ENCODE measurements at places on chromosomes 7 and 10.

DNA sequence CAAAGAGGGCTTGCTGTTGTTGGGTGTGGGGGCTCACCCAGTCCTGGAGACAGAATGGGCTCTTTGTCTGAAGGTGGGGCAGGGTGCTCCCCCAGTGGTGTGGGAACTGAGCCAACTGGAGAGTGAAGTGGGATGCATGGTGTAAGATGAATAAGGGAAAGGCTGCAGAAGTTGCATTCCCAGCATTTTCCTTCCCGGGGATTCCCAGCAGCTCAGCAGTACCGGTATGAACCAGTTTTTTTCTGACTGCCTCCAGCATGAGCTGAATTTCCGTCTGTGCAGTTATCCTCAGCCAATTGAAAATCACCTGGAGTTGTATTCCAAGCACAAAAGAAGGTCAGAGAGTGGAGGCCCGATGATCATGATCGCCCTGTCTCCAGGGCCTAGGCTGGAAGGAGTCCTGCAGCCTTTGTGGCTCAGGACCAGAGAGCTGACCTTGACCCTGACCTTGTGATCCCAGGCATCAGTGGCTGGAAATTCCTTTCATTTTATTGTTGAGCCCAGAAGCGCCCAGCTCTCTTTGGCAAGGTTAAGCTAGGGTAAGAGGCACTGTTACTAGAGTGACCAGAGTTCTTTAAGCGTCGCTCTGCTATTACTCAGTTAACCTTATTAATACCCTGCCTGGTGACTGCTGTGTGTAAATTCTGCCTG, 33.4 kb downstream of the OGDH start:
- H3K27me3 ChIP-seq = no peaks in the 10 kb centered on the region
- peaks cover 62% of the 10 kb centered on the region for H3K36me3 ChIP-seq
- H3K27ac ChIP-seq = peak overlapping the region; percentile 99
- no peak for DNase-seq
- peaks cover 72% of the 10 kb centered on the region for H3K4me1 ChIP-seq

DNA sequence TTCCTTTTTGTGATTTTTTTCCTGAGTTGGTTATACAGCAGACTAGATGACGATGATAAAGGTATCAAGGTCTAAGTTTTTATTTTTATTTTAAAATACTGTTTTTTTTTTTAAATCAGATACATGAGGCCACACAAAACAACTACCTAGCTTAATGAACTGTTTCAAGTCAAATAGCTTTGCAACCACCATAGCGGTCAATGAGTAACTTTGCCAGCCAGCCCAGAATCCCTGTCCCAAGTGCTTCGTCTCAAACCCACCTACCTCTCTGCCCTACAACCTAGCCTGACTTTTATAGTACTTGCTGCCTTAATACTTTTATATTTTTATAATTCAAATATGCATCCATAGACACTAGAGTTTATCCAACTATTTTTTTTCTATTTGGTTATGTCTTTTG, 676.5 kb downstream of the NRG3 start:
- no peaks in the 10 kb centered on the region for H3K27me3 ChIP-seq
- no peak overlapping the region for H3K4me3 ChIP-seq
- no peak overlapping the region for H3K27ac ChIP-seq

- no peak overlapping the region for H3K4me3 ChIP-seq
- DNase-seq = no peak
- no peak overlapping the region for H3K27ac ChIP-seq
- peaks cover 7% of the 10 kb centered on the region for H3K4me1 ChIP-seq
These were observed 15.8 kb upstream of the ACTA2 start for GRCh38 chr10:88968391-88968790.

DNA sequence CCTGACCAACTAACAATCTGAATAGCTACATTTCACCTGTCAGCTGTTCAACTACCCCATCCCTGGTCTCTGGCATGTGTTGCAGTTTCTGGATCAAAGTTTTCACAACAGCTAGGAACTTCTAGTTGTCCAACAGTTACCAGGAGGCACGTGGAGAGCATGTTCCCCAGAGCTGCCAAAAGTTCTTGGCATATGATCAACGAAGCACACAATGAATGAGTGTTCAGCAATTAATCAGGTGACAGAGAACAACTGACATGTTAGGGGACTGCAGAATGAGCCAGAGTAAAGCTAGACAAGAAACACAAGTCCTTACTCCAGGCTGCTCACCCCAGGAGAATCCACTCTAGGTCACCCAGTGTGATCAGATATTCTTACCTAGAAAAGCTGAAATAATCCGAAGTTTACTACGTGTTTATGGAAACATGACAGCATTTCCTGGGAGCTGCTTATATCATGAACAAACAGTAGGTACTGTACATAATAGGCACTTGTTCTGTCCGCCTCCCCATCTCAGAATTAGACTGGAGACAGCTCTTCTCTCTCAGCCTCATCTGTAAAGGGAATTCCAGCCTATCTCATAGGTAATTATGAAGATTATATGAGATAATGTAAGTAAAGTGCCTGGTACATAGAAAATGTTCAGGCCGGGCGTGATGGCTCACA, 50.6 kb downstream of the ZNF438 start:
- peaks cover 7% of the 10 kb centered on the region for H3K4me1 ChIP-seq
- H3K4me3 ChIP-seq = no peak overlapping the region

DNA sequence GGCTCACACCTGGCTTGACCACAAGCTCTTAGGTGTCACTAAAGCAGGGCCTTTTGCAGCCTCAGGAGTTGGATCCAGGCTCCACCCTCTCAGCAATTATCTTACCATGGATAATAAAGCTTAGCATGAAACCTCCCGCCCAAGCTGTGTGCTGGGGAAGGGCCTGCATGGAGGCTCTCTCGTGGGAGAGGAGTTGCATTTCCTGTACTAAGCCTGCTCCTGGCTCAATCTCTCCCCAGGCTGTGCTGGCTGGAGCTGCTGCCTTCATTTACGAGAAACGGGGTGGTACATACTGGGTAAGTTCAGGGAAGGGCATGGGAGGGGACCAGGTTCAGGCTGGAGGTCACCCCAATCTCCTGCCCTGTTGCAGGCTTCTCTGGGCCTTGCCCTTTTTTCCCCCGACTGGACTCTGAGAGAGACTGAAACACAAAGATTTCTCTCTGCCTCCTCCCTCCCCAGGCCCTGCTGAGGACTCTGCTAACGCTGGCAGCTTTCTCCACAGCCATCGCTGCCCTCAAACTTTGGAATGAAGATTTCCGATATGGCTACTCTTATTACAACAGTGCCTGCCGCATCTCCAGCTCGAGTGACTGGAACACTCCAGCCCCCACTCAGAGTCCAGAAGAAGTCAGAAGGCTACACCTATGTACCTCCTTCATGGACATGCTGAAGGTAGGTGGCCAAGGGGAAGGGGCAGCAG, 2.7 kb downstream of the TMEM176A start:
- peaks cover 50% of the 10 kb centered on the region for H3K27me3 ChIP-seq
- no peak for DNase-seq
- H3K36me3 ChIP-seq = no peaks in the 10 kb centered on the region
- peaks cover 11% of the 10 kb centered on the region for H3K4me1 ChIP-seq
- no peak overlapping the region for H3K4me3 ChIP-seq

- H3K4me1 ChIP-seq = no peaks in the 10 kb centered on the region
- H3K27me3 ChIP-seq = no peaks in the 10 kb centered on the region
- no peak for DNase-seq
- H3K27ac ChIP-seq = no peak overlapping the region
- no peak overlapping the region for H3K4me3 ChIP-seq
These were observed 161.7 kb downstream of the ADARB2 start for GRCh38 chr10:1575481-1576244.

DNA sequence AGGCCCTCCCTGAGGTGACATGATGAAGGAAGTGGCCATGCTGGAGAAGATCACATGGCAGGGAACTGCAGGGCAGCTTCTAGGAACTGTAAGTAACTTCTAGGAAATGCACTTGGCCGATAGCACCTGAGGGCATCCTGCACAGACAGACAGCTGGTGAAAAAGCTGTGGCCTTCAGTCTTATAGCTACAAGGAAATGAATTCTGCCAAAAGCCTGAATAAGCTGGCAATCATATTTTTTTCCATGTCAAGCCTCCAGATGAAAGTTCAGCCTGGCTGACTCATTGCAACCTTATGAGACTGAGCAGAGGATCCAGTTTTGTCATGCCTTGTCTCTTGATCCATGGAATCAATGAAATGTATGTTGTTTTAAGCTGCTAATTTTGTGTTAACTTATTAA, 91.1 kb upstream of the CACNA2D1 start:
- H3K4me1 ChIP-seq = no peaks in the 10 kb centered on the region
- H3K36me3 ChIP-seq = no peaks in the 10 kb centered on the region
- no peaks in the 10 kb centered on the region for H3K27me3 ChIP-seq
- no peak for DNase-seq
- no peak overlapping the region for H3K4me3 ChIP-seq

- H3K4me3 ChIP-seq = no peak overlapping the region
- H3K4me1 ChIP-seq = no peaks in the 10 kb centered on the region
- peaks cover 4% of the 10 kb centered on the region for H3K27me3 ChIP-seq
- H3K27ac ChIP-seq = no peak overlapping the region
These were observed 10.0 kb downstream of the WNT2 start for GRCh38 chr7:117312593-117313580.

- no peak overlapping the region for H3K27ac ChIP-seq
- H3K36me3 ChIP-seq = peaks cover 3% of the 10 kb centered on the region
- DNase-seq = peak; percentile 77
- H3K27me3 ChIP-seq = peaks cover 1% of the 10 kb centered on the region
- no peak overlapping the region for H3K4me3 ChIP-seq
These were observed 3.8 kb upstream of the GTF2IRD1 start for GRCh38 chr7:74449809-74450397.

- H3K27me3 ChIP-seq = peaks cover 22% of the 10 kb centered on the region
- H3K4me1 ChIP-seq = peaks cover 9% of the 10 kb centered on the region
- H3K36me3 ChIP-seq = no peaks in the 10 kb centered on the region
These were observed 4.0 kb upstream of the RBM28 start for GRCh38 chr7:128347647-128348097.

DNA sequence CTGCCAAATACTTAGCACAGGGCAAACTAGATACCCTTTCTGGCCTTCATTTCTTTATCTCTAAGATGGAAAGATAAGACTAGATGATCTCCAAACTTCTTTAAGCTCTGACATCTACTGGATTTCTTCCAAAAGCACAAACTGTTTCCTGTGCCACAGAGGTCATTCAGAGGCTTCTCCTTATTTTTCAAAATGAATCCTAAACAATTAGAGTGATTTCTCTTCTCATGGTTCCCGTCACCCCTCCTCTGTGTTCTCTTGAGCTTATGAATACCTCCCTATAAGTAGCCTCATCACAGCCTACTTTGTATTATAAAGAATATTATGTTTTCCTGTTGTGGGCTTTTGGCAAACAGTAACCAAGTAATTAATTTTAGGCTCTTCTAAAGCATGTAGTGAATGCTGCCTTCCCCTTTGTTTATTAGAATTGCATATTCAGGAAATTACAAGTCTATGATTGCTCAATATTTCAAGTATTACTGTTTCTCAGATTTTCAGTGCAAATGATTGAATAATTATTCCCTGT, 179.5 kb downstream of the REEP3 start:
- H3K27ac ChIP-seq = no peak overlapping the region
- DNase-seq = no peak
- no peak overlapping the region for H3K4me3 ChIP-seq
- H3K27me3 ChIP-seq = no peaks in the 10 kb centered on the region
- peaks cover 3% of the 10 kb centered on the region for H3K36me3 ChIP-seq

DNA sequence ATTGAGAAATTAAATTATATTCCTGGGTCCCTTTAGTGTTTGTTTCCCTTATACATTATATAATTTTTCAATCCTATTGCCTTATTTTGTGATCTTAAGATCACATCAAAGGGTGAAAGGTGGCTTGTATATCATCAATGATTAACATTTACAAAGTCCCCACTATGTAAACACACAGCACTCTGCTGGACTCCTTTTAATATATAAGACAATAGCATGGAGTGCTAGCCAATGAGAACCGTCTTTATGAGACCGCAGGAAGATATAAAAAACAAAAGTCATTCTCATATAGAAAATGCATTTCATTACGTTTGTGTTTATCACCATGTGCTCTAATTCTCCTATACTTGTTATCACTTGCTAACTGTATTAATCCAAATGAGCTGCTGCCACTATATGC, 108.5 kb downstream of the HOXA1 start:
- peaks cover 5% of the 10 kb centered on the region for H3K27me3 ChIP-seq
- H3K4me1 ChIP-seq = no peaks in the 10 kb centered on the region
- no peak for DNase-seq
- no peak overlapping the region for H3K27ac ChIP-seq
- H3K36me3 ChIP-seq = no peaks in the 10 kb centered on the region
- no peak overlapping the region for H3K4me3 ChIP-seq

GRCh38 chr10:14384915-14385314, 54.2 kb upstream of the FRMD4A start:
- H3K27ac ChIP-seq = no peak overlapping the region
- H3K36me3 ChIP-seq = peaks cover 10% of the 10 kb centered on the region
- DNase-seq = no peak
- peaks cover 37% of the 10 kb centered on the region for H3K27me3 ChIP-seq
- H3K4me1 ChIP-seq = peaks cover 68% of the 10 kb centered on the region
- no peak overlapping the region for H3K4me3 ChIP-seq

- H3K36me3 ChIP-seq = no peaks in the 10 kb centered on the region
- H3K4me1 ChIP-seq = no peaks in the 10 kb centered on the region
- peaks cover 7% of the 10 kb centered on the region for H3K27me3 ChIP-seq
- H3K4me3 ChIP-seq = no peak overlapping the region
- H3K27ac ChIP-seq = no peak overlapping the region
These were observed 3.3 kb downstream of the TSGA13 start for GRCh38 chr7:130683026-130683425.

GRCh38 chr10:72419241-72419640, 64.5 kb upstream of the DNAJB12 start:
- DNase-seq = no peak
- H3K27ac ChIP-seq = no peak overlapping the region
- no peaks in the 10 kb centered on the region for H3K27me3 ChIP-seq
- H3K4me1 ChIP-seq = no peaks in the 10 kb centered on the region
- H3K36me3 ChIP-seq = peaks cover 26% of the 10 kb centered on the region

GRCh38 chr7:4951903-4952636, 6.9 kb downstream of the MMD2 start:
- H3K4me1 ChIP-seq = peaks cover 1% of the 10 kb centered on the region
- H3K36me3 ChIP-seq = no peaks in the 10 kb centered on the region
- DNase-seq = peak; percentile 27
- no peak overlapping the region for H3K4me3 ChIP-seq
- no peak overlapping the region for H3K27ac ChIP-seq
- peaks cover 8% of the 10 kb centered on the region for H3K27me3 ChIP-seq

GRCh38 chr10:77873536-77874380, 52.8 kb downstream of the DLG5 start:
- no peak overlapping the region for H3K4me3 ChIP-seq
- H3K4me1 ChIP-seq = peaks cover 23% of the 10 kb centered on the region
- H3K36me3 ChIP-seq = no peaks in the 10 kb centered on the region
- H3K27ac ChIP-seq = peak overlapping the region; percentile 50
- no peaks in the 10 kb centered on the region for H3K27me3 ChIP-seq

DNA sequence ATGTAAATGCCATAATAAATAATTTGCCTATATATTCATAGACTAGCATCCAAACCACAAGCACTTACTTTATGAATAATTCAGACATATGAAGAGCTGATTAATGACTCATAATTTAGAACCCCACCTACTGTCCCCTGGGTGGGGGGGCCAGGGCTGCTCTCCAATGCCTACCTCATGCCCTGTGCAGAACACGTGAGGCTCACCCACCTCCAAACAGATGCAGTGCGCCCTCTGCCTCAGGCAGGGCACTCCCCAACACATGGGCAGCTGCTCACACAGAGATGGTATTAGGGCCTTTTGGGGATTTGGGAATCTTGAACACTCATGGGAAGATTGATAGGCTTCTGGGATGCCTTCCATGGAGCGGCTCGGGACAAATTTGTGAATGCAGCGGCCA, 75.1 kb upstream of the INSIG1 start:
- no peak overlapping the region for H3K27ac ChIP-seq
- H3K27me3 ChIP-seq = no peaks in the 10 kb centered on the region
- H3K4me3 ChIP-seq = no peak overlapping the region
- DNase-seq = no peak
- H3K4me1 ChIP-seq = peaks cover 10% of the 10 kb centered on the region

GRCh38 chr10:89894051-89894450, 192.7 kb downstream of the KIF20B start:
- no peak overlapping the region for H3K4me3 ChIP-seq
- no peak for DNase-seq
- H3K27me3 ChIP-seq = peaks cover 18% of the 10 kb centered on the region
- H3K36me3 ChIP-seq = no peaks in the 10 kb centered on the region

All from activated CD4-positive, alpha-beta T cell treated with anti-CD3 and anti-CD28 coated beads, Interleukin-2, amount 10 ng/mL, durations not matched to agents 7 days and 5 days (primary cell).